ENCODE measurements at places on chromosomes 3 and 15.

DNA sequence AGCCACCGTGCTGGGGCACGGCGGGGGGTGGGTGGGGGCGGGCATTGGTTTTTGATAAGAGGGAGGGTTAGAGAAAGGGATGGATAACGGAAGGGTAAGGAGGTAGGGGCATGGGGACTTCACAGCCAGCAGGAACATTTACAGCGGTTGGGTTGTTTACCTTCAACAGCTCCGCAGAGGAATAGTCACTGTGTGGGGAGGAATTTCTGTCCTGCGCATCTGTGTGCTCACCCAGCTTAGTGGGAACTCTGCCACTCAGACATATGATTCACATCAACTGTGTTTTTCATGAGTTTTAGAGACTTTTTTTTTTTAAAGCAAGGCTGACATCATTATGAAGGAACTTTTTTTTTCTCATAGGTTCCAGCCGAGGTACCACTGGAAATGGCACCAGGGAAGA, 19.6 kb downstream of the CHRD start:
- no peak for DNase-seq

DNA sequence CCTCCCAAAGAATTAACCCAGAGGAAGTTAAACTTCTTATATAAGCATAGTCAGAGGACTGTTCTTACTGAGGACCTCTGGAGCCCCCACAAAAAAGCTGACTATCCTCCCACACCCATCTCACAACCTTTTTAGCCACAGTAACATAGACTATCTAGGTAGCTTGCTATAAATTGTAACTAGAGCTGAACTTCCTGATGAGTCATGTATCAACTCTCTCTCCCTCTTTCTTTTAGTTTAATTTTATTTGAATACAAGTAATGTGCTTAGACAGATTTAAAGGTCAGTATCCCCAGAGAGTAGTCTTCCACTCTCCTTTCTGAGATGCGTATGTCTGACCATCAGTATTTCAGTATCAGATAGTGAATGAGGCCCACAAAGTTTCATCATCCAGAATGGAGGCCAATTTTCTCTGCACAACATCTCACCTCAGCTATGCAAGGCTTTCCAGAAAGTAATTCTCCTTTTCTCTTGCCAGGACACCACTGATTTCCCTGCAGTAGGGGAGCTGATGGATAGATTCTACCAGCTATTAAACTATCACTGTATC, 104.0 kb upstream of the MYRIP start:
- DNase-seq = no peak

GRCh38 chr3:27452368-27453090, 31.7 kb downstream of the SLC4A7 start:
- DNase-seq = no peak

DNA sequence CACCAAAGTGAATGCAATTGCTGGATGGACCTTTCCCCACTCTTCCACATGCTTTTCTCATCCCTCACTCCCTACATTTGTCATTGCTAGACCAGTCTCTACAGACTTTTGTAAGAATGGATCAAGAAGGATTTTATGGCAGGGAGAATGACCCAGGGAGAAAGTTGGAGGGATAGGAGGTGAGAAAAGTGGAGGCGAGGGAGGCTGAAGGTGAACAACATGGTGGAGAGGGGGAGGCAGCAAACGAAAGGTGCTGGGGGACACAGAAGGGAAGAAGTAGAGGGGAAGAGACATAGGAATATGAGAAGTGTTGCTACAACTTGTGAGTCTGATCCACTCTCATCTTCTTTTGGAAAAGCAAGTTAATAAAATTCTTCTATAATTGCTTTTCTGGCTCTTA, 24.4 kb upstream of the RTP1 start:
- DNase-seq = no peak

GRCh38 chr15:55770806-55771205, 27.9 kb upstream of the PRTG start:
- no peak for DNase-seq

- DNase-seq = no peak
These were observed 596.2 kb upstream of the UBE2E2 start for GRCh38 chr3:22606938-22607337.

DNA sequence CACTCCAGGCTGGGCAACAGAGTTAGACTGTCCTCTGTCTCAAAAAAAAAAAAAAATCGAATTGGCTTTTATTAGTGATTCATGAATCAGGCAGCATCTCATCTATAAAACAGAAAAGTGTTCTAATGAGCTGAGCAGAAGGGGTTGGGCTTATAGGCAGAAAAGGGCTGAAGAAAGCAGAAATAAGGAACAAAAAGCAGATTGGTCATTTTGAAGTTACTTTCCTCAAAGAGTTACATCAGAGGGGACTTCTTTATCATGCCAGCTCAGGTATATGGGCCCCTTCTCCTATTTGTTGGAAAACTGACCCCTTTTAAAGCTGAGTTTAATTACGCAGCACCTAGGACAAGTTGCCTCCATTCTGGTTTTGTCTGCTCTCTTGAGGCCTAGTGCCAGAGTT, 722 bp upstream of the POGLUT1 start:
- DNase-seq = no peak

GRCh38 chr3:122322095-122323075, 2.7 kb upstream of the CSTA start:
- no peak for DNase-seq

- no peak for DNase-seq
These were observed 6.7 kb downstream of the CCDC9B start for GRCh38 chr15:40333922-40334492.

DNA sequence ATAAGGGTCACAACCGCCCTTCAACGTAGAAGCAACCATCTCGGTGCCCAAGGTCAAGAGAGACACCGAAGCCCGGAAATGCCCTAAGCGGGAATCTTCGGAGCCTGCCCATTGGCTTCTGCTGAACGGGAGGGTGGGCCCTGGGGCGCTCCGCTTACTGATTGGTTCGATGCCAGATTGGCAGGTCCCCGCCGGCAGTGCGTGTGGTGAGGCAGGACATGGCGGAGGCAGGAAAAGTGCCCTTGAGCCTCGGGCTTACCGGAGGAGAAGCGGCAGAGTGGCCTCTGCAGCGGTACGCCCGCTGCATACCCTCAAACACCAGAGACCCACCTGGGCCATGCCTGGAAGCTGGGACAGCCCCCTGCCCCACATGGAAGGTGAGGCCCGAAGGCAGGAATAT, at the start of gene REC114:
Gene REC114 (plus strand): TSS at position 197 of the 400 bp plus-strand sequence. CDS start 22 bp downstream, at position 219.
- DNase-seq = no peak

- no peak for DNase-seq
These were observed 99.0 kb downstream of the MEGF11 start for GRCh38 chr15:66154581-66154980.

- no peak for DNase-seq
These were observed 617.5 kb downstream of the TBL1XR1 start for GRCh38 chr3:176579711-176580185.

DNA sequence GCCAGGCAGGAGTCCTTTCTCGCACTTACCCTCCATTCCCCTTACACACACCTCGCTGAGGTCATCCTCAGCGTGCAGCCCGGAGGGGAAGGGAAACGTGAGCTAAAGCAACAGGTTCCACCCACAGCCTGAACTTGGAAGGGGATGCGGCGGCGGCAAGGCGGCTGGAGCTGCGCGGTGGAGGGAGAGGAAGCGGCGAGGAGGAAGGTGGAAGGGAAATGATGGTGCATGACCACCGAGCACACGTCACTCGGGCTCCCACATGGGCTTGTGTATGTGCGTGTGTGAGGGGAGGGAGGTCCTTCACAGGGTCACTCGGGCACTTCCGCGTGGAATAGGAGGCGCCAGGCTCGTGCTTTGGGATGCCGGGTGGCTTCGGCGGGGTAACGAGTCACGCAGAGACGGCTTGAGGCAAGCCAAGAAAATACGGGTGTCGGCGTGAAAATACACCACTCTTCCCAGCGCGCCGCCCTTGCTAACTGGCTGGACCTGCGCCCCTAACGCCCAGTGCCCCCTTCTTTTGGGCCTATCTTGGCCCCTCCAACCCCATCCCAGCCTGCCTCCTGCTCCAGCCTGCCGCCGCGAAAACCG, 225.5 kb upstream of the IL12A start:
- DNase-seq = peak; percentile 84

DNA sequence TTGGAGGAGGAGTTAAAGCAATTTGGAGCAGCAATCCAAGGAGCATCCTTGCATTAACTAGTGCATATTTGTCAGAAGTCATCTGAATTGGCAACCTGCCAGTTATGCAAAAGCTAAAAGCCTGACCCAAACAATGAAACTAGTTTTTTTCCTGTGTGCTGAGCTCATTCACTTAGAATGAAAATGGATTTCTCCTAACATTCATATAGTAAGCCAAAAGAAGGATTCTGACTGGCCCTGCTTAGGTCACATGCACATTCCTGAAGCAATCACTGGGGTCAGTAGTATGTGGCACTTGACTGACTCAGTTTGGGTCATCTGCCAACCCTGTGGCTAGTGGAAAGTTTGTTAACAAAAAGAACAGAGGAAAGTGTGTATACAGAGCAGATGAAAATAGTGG, 30.5 kb downstream of the OXSM start:
- DNase-seq = no peak

DNA sequence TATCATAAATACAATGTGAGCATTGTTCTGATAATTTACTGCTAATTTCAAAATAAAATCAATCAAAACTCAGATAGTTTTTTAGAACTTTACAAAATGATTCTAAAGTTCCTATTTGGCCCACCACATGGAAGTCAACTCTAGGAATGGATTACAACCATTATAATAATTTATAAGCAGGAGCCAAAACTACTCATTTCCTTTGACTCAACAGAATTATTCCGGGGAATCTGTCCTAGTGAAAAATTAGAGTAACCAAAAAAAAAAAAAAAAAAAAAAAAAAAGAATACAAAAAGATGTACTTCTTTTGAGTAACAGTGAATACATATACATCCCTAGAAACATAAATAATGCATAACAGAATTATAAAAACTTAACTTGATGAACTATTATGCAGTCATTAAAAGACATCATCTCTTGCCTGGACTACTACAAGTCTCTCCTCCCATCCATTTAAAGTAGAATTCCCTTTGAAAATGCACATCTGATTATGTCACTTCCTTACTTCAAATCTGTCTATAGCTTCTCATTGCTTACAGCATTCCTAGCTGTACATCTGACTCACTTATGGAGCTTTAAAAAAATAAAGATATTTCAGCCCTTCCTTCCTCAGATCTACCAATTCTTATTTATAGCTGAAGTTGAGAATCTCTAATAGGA, 43.4 kb downstream of the HDGFL3 start:
- no peak for DNase-seq

DNA sequence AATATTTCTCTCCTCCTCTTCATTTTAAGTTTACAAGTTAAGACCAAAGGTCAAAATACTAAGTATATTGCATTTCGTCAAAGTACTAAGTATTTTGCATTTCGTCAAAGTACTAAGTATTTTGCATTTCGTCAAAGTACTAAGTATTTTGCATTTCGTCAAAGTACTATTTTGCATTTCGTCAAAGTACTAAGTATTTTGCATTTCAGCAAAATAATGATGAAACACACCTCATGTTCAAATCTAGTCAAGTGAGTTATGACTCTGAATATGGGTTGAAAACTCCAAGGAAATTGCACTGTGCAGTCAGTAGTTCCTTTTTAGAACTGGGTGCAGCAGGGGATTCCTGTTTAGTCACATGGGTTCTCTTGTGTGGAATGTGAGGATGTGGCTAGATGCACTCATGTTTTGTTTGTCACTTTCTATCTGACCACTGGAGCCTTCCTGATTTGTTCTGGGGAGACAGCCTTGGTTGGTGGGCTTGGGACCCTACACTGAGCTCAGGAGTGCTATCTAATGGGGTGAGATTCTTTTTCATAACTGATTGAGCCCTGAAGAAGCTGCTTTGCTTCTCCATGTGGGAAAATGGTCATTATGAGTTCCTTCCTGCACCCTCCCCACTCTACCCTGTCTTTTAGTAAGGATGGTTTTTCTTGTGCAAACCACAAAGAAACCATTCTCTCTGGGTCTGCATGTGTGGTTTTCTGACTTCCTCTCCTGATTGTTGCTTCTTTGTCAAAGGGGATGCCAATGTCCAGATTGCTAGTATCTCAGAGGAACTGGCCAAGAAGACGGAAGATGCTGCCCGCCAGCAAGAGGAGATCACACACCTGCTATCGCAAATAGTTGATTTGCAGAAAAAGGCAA, 73.4 kb downstream of the CCK start:
- peak; percentile 28 for DNase-seq

DNA sequence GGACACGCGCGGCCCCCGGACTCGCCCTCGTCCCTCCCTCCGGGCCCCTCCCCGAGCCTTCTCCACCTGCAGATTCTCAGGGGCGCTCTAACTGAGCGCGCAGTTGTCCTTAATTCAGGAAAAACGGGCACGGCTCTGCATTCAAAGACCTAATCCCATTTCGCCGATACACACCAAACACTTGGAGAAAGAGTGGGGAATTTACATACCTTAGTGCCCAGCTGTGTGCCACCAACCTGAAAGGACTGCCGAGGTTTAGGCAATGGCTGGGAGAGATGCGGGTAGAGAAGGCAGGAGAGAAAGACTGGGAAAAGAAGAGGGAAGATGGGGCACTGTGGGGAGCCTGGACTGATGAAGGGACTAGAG, 21.8 kb downstream of the IGDCC3 start:
- DNase-seq = no peak

DNA sequence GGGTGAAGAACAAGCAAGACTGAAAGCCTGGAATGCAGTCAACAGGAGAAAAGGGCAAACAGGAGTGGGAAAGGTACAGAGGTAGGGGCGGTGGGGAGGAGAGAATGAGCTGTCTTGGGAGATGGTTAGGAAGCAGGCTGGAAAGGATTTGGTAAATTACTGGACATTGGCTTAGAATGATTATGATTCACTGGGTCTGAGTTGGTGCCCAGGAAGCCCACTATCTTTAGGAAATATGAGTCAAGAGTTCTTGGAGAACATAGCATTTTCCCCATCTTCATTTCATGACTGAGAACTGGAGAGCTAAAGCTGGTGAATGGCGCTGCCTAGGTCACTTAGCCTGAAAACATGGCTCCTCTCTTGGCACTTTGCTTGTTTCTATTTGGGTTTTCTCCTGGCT, 74.7 kb upstream of the C3orf80 start:
- no peak for DNase-seq

DNA sequence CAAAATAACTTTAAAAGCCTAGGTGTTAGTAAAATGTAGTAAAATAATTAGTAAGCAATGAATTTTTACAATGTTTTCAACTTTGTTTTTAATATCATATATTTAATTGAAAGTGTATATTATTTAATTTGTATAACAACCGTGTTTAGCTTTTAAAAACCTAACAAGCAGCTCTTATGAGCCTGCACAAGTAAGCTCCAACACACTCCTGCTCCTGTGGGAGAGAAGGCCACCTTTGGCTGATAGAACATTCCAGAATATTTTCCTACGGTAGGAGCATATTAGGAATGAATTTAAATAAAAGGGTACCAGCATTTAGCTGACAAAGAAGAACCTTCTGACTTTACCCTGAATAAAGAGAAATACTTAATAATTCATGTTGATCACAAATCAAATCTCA, 40.3 kb upstream of the TM4SF1 start:
- no peak for DNase-seq

DNA sequence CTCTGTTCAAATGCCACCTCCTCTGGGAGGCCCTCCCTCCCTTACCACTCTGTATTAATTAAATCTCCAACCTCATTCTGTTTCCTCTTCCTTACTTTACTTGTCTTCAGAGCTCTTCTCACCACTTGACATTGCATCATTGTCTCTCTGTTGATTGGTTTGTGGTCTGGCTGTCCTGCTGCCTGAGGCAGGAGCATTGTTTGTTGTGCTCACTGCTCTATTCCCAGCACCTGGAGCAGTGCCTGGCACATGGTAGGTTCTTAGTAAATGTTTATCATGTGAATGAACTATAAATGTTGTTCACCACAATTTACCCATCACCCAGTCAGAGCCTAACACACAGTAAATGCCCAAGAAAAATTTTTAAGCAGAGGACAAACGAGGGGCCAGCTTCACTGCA, 6.7 kb upstream of the BFSP2 start:
- DNase-seq = no peak
